ENCODE measurements at places on chromosomes 6 and 20. TPM values are rescaled to one million over a fixed set of nuclear protein-coding genes. Genes with fewer than 3 reads are reported as not detected.

DNA sequence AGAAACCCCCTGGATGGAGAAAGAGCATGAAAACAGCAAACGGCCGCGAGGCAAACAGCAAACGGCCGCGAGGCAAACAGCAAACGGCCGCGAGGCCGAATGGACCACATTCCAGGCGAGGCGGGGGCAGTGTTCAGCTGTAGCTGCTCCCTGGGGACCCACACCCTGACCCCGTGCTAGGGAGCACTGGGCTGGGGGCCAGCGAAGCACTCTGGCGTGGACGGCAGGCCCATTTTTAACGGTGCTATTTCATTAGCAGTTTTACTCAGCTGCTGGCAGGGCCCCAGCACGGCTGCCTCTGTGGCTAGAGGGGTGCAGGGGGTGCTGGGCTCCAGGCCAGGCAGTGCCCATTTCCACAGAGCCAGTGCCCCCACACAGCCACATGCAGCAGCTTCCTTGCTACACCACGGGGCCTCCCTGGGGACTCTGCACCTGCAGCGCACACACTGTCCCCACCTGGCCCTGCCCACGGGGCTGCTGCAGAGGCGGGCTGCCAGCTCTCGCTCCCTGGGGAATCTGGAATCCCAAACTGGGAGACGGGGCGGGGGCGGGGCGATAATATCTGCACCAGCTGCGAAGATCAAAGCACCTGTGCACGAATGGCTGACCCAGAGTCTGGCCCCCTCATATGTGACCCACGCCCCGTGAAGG is 35.6 kb upstream of the SLCO4A1 start:
- no peak overlapping the region for H3K27ac ChIP-seq
- no peak for DNase-seq
- H3K4me3 ChIP-seq, result no peak overlapping the region

The TCF21 gene
- total RNA-seq, result not detected

DNA sequence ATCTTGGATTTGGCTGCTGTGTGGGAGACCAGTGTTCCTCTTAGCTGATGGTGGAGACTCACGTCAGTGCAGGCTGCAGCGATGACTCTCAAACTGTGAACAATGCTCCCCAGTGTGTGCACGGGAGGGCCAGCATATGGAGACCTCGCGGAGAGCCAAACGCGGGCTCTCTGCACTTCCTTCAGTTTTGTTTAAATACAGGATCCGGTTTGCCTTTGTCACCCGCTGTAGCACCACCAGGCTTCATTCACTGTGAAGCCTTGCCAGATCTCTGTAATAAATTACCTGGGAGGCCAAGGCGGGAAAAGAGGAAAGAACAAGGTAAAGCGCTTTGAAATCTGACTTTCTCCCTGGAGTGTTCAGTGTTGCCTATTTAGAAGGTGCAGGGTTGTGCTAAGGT is 30.7 kb upstream of the TMEM14A start:
- H3K4me1 ChIP-seq, result peaks cover 11% of the 10 kb centered on the region
- no peak overlapping the region for H3K4me3 ChIP-seq
- H3K27me3 ChIP-seq, result peaks cover 14% of the 10 kb centered on the region
- no peaks in the 10 kb centered on the region for H3K36me3 ChIP-seq

- H3K4me3 ChIP-seq, result no peak overlapping the region
- H3K27ac ChIP-seq, result no peak overlapping the region
- peaks cover 64% of the 10 kb centered on the region for H3K4me1 ChIP-seq
- DNase-seq, result no peak
- no peaks in the 10 kb centered on the region for H3K36me3 ChIP-seq
Measured at GRCh38 chr6:111975466-111975865, 78.4 kb upstream of the CCN6 start.

GRCh38 chr6:1184318-1184717 is 127.6 kb upstream of the FOXQ1 start:
- no peak for DNase-seq
- H3K4me1 ChIP-seq, result no peaks in the 10 kb centered on the region
- no peak overlapping the region for H3K27ac ChIP-seq

- H3K27me3 ChIP-seq, result peaks cover 10% of the 10 kb centered on the region
- no peak for DNase-seq
- peaks cover 42% of the 10 kb centered on the region for H3K4me1 ChIP-seq
- peak overlapping the region; percentile 89 for H3K4me3 ChIP-seq
Measured at GRCh38 chr6:13485923-13486562, 1.4 kb downstream of the GFOD1 start.

The MRPS18B gene
- total RNA-seq, result 77.7 TPM

GRCh38 chr20:54665812-54666211 is 190.4 kb downstream of the DOK5 start:
- no peaks in the 10 kb centered on the region for H3K36me3 ChIP-seq
- H3K4me3 ChIP-seq, result no peak overlapping the region
- no peak overlapping the region for H3K27ac ChIP-seq
- H3K4me1 ChIP-seq, result peaks cover 5% of the 10 kb centered on the region
- H3K27me3 ChIP-seq, result peaks cover 4% of the 10 kb centered on the region
- no peak for DNase-seq

DNA sequence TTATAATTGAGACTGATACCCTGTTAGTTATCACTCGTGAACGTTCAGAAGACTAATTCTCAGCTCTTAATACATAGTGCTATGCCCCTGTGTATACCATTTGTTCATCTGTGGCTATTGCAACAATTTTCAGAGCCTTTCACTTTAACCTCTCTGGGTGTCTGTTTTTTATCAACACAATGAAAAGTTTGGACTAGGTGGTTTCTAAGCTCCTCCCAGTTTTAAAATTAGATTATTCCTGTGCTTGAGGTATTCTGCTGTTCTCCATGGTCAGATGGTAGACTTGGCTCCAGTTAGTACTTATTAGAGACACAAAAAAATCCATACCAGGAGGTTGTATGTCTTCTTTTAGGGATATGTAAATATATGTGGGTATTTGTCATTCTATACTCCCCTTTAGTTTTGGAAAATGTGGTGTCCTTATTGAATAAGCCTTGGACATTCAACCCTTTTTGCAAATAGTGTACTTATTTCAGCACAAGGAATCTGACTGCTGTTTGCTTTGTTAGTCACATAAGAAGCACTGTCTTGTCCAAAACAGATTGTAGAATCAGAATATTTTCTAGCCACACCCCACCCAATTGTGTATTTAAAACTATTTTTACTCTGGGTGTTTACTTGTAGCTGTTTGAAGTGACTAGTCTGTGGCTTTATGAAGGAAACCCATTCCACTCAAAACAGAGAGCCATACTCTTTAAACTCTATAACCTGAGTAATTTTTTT is 2.0 kb upstream of the COL10A1 start:
- H3K4me1 ChIP-seq, result no peaks in the 10 kb centered on the region
- H3K27ac ChIP-seq, result no peak overlapping the region
- DNase-seq, result no peak
- H3K4me3 ChIP-seq, result no peak overlapping the region
- H3K27me3 ChIP-seq, result no peaks in the 10 kb centered on the region

- peak overlapping the region; percentile 2 for H3K4me3 ChIP-seq
- H3K36me3 ChIP-seq, result peaks cover 45% of the 10 kb centered on the region
- DNase-seq, result no peak
- peak overlapping the region; percentile 3 for H3K27ac ChIP-seq
- H3K27me3 ChIP-seq, result no peaks in the 10 kb centered on the region
- H3K4me1 ChIP-seq, result peaks cover 80% of the 10 kb centered on the region
Measured at GRCh38 chr20:44896583-44896982, 11.1 kb downstream of the YWHAB start.

- H3K27me3 ChIP-seq, result no peaks in the 10 kb centered on the region
- H3K36me3 ChIP-seq, result peaks cover 21% of the 10 kb centered on the region
- H3K4me1 ChIP-seq, result peaks cover 28% of the 10 kb centered on the region
- H3K4me3 ChIP-seq, result no peak overlapping the region
Measured at GRCh38 chr6:453152-453551, 61.6 kb downstream of the IRF4 start.

The SLC17A3 gene
- 0.66 TPM for total RNA-seq

DNA sequence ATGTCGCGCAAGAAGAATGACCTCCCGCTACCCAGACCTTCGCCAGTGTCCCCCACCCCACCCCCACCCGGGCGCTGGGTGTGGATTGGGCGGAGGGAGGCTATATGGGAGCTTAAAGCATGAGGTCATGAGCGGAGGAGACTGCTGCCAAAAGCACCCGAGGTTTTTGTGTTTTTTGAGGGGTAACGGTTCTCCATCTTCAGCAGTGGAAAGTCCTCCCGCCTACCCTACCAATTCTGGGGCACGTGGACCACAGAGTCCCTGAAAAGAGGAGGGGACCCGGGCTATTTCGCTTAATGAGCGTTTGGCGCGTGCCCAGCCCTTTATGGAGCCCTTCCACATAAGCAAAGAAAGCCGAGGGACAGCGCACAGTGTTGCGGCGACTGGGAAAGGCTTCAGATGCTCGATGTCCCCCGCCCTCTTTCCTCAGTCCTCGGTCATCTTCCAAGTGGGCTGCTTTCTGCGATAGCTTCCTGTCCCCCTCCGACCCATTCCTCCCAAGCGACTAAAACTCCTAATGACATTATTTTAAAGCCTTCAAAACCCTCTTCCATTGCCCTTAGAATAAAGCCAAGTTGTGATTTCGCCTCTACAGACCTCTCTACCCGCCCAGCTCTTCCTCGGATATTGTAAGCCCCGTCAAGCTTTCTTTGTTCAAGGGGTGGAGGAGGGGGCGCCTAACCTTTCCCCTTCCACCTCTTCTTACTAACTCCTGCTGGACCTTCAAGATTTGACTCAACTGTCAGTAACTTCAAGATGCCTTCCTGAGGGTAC is 2.1 kb upstream of the TRERF1 start:
- peak overlapping the region; percentile 68 for H3K27ac ChIP-seq
- peaks cover 2% of the 10 kb centered on the region for H3K27me3 ChIP-seq
- H3K4me3 ChIP-seq, result peak overlapping the region; percentile 100
- peaks cover 32% of the 10 kb centered on the region for H3K4me1 ChIP-seq

DNA sequence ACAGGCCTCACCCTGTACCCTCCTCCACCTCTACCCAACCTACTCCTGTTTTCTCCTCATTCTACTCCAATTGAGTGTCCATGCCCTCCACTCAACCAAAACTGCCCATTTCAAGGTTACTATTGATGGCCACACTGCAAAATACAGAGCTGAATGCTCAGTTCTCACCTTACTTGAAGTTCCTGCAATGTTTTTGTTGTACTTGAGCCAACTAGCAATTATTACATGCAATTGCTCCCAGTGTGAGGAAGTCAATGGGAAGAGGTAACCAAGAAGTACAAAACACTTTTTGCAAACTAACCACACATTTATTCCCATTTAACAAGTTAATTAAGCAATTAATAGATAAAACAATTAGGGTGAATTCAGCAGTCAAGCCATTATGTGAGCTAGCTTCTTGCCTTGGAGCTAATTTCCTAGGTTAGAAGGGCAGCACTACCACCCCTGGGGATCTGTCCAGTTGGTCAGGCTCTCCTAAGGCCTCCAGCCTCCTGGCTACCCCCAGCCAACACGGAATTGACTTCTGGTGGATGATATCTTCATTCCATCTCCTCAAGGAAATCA is 52.4 kb upstream of the GGTLC1 start:
- H3K27ac ChIP-seq, result no peak overlapping the region
- DNase-seq, result no peak
- no peaks in the 10 kb centered on the region for H3K27me3 ChIP-seq
- no peak overlapping the region for H3K4me3 ChIP-seq
- peaks cover 17% of the 10 kb centered on the region for H3K4me1 ChIP-seq
- H3K36me3 ChIP-seq, result no peaks in the 10 kb centered on the region

DNA sequence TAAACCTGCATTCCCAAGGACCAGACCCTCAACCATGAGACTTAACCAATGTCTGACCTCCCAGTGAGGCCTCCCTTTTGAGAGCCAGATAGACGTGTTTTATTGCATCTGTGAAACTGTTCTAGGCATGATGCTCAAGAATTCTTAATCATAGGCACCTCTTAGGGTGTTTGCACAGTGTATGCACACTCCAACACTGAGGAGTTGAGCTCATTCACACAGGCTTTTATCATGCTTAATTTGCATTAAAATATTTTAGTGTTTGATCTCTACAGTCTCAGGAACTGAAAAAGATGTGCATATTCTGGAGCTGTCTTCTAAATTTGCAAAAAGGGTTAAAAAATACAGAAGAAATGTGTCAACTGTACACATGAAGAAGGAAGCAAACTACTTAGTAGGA is 27.4 kb downstream of the RHAG start:
- no peak overlapping the region for H3K4me3 ChIP-seq
- no peak overlapping the region for H3K27ac ChIP-seq
- H3K36me3 ChIP-seq, result no peaks in the 10 kb centered on the region
- H3K4me1 ChIP-seq, result no peaks in the 10 kb centered on the region
- DNase-seq, result no peak

DNA sequence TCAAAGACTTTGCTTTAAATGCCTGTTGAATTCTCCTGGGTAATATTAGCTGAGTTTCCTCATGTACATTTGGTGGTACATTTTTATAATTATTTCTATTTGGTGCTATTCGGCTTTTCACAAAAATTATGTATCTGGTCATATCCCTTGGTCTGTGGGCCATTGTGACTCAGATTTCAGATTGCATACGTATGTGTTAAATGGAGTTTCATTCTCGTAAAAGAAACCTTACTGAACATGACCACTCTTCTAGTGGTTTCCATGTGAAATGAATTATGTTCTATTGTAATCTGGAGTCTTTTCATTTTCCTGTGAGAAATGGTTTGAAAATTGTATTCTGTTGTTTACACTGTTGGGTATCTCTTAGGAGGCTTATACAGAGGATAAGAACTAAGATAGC is 386.2 kb upstream of the FLRT3 start:
- H3K27me3 ChIP-seq, result no peaks in the 10 kb centered on the region
- no peaks in the 10 kb centered on the region for H3K4me1 ChIP-seq
- no peak overlapping the region for H3K27ac ChIP-seq
- no peaks in the 10 kb centered on the region for H3K36me3 ChIP-seq
- no peak overlapping the region for H3K4me3 ChIP-seq

GRCh38 chr6:145009711-145010110 is 724.6 kb downstream of the UTRN start:
- no peaks in the 10 kb centered on the region for H3K36me3 ChIP-seq
- no peak overlapping the region for H3K4me3 ChIP-seq
- no peak overlapping the region for H3K27ac ChIP-seq
- H3K4me1 ChIP-seq, result no peaks in the 10 kb centered on the region
- no peak for DNase-seq

The PDCD2 gene
- 144 TPM for total RNA-seq

The ADGB gene
- not detected for total RNA-seq

DNA sequence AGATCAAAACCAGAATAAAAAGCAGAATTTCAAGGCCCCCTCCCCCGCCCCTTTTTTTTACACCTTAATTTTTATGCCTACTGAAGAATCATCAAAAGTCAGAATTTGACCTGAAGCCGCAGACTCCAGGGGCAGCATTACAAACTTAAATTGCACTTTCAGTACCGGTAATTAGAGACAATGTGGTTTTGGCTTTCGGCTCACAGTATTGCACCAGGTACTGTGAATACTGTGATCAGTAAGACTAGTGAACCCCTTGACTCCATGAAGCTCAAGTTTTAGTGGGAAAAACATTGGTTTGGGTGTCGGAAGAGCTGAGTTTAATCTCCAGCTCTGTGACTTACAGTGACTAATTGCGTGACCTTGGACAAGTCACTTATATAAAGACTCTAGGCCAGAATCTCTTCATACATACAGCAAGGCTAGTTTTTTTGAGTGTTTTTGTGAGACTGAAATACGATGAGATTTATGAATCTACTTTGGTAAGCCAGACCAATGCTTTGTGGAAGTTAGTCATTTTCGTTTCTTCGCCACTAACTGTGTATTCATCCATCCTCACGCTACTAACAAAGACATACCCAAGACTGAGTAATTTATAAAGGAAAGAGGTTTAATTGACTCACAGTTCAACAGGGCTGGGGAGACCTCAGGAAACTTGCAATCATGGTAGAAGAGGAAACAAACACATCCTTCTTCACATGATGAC is 114.7 kb downstream of the SASH1 start:
- peaks cover 4% of the 10 kb centered on the region for H3K4me1 ChIP-seq
- peaks cover 14% of the 10 kb centered on the region for H3K27me3 ChIP-seq
- no peak overlapping the region for H3K4me3 ChIP-seq

- no peaks in the 10 kb centered on the region for H3K4me1 ChIP-seq
- H3K36me3 ChIP-seq, result no peaks in the 10 kb centered on the region
- no peak overlapping the region for H3K27ac ChIP-seq
- DNase-seq, result no peak
- H3K4me3 ChIP-seq, result no peak overlapping the region
Measured at GRCh38 chr6:166313255-166314070, 5.3 kb upstream of the PRR18 start.

Data from activated T-helper 1 cell treated with anti-CD3 and anti-CD28 coated beads, Interleukin-12 subunit alpha, Interleukin-12 subunit beta, Interleukin-2, Interleukin-4 antibody, amounts not matched to agents 30 ng/mL and 10 ng/mL and 1 ng/mL, durations not matched to agents 14 hours and 24 hours and 36 hours (primary cell).